ENCODE measurements at places on chromosomes 13 and 19. TPM values are rescaled to one million over a fixed set of nuclear protein-coding genes. Genes with fewer than 3 reads are reported as not detected.

The NUCB1 gene
- 220 TPM for total RNA-seq

The CCDC169 gene
- 0.28 TPM for total RNA-seq

The ACP4 gene
- total RNA-seq, result not detected

The SULT2A1 gene
- not detected for total RNA-seq

The SLC25A41 gene
- total RNA-seq, result not detected

The SLC25A42 gene
- 0.88 TPM for total RNA-seq

The DOCK6 gene
- total RNA-seq, result 8.0 TPM

The SMIM7 gene
- total RNA-seq, result 72.9 TPM

The TPTE2 gene
- not detected for total RNA-seq

The ZNF283 gene
- 5.5 TPM for total RNA-seq

The OR10H1 gene
- total RNA-seq, result not detected

The NCR1 gene
- total RNA-seq, result not detected

The KLK12 gene
- not detected for total RNA-seq

The TMEM59L gene
- total RNA-seq, result 5.8 TPM

The TMEM145 gene
- total RNA-seq, result 3.6 TPM

The AZU1 gene
- total RNA-seq, result 0.15 TPM

The CEACAM1 gene
- total RNA-seq, result 2.4 TPM

The HNRNPM gene
- 242 TPM for total RNA-seq

The KRTDAP gene
- total RNA-seq, result not detected

The FKRP gene
- 17.6 TPM for total RNA-seq

The MYH14 gene
- 6.4 TPM for total RNA-seq

The ZNF625 gene
- total RNA-seq, result not detected

The CACNG6 gene
- total RNA-seq, result 11.6 TPM

The GRIN2D gene
- total RNA-seq, result 8.0 TPM

The TMEM272 gene
- not detected for total RNA-seq

The PLIN5 gene
- total RNA-seq, result 0.10 TPM

The CGB3 gene
- total RNA-seq, result 0.38 TPM

The ACP7 gene
- total RNA-seq, result 0.06 TPM

The KHSRP gene
- 194 TPM for total RNA-seq

The LYL1 gene
- total RNA-seq, result 0.64 TPM

The FUT2 gene
- total RNA-seq, result not detected

The SLC10A2 gene
- not detected for total RNA-seq

The DOCK9 gene
- total RNA-seq, result 25.7 TPM

The CBY2 gene
- total RNA-seq, result not detected

The C2CD4C gene
- total RNA-seq, result 0.44 TPM

The BSG gene
- 703 TPM for total RNA-seq

The CEACAM7 gene
- 0.17 TPM for total RNA-seq

The PRODH2 gene
- 0.57 TPM for total RNA-seq

The CAPNS1 gene
- 2,099 TPM for total RNA-seq

The DYRK1B gene
- total RNA-seq, result 21.0 TPM

The ZNF567 gene
- 9.6 TPM for total RNA-seq

The KCNJ14 gene
- 1.5 TPM for total RNA-seq

The LILRB1 gene
- not detected for total RNA-seq

The MISP3 gene
- 2.3 TPM for total RNA-seq

The ICAM4 gene
- total RNA-seq, result not detected

The C3 gene
- 50.4 TPM for total RNA-seq

The LILRB3 gene
- total RNA-seq, result 0.43 TPM

The LHB gene
- not detected for total RNA-seq

The F2RL3 gene
- not detected for total RNA-seq

Measured in A549 treated with GW870086 at 1 μM for 4 hours (cell line).